ENCODE measurements at places on chromosomes 16 and 17.

DNA sequence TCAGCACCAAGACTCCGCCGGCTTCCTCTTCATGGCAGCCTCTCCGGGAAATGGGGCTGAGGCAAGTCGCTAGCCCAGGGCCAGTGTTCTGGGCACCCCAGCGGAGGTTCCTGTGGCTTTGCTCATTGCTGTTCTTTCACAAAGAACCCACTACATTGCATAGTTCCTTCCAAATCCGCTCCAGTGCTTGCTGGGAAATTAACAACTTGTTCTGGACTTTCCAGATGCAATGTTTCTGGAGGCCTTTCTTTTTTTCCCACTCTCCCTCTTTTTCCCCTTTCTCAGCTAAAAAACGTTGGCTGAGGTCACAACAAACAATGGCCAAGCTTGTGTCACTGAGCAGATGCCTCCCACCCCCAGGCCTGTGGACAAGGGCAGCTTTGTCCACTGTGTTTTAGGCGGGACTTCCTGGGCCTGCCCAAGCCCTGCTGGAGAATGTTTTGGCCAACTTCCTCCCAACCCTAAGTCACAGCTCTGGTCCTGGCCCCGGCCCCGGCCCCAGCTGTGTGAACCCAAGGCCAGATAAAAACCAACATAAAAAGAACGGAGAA, 131.5 kb upstream of the RCVRN start:
- no peak for DNase-seq

GRCh38 chr17:55577687-55578086, 66.4 kb upstream of the SMIM36 start:
- peak; percentile 37 for DNase-seq

DNA sequence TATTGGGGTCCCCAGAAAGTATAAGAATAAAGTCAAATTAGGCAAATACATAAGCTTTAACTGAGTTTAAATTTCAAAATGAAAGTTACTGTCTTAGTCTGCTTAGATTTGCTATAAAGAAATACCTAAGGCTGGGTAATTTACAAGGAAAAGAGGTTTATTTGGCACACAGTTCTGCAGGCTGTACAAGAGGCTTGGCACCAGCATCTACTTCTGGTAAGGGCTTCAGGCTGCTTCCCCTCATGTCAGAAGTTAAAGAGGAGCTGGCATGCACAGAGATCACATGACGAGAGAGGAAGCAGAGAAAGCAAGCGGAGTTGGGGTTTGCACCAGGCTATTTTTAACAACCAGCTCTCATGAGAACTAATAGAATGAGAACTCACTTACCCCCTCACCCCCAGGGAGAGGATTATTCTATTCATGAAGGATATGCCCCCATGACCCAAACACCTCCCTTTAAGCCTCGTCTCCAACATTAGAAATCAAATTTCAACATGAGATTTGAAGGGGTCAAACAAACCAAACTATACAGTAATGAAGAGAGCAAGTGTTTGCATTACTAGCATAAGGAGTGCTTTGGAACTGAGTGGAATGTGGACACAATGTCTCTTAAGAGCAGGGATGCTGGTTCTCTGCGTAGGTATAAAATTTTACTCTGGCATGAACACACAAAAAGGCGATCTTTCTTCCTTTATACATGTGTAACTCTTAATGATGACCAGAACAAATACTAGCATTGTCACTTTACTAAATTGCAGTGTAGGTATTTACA, 292.8 kb upstream of the PMFBP1 start:
- DNase-seq = no peak

DNA sequence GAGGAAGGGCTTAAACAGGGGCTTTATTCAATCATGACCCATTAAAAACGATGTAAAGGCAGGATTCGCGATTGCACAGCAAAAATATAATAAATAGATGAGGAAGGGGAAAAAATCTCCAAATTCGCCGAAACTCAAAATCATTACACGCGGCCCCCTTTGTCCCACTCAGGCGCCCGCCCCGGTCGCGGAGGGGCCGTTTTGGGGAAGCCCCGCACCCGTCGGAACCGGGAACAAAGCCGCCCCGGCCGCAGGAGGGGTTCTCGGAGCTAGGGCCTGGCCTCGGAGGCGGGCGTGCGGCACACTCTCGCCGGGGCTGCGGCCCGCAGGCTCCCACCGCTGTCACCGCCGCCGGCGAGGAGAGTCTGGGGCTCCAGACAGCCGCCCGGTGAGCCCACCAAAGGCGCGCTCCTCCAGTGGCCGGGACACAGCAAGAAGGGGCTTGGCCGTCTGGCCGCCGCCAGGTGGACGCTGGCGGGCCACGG, 521 bp downstream of the C16orf87 start:
- DNase-seq = peak; percentile 29

DNA sequence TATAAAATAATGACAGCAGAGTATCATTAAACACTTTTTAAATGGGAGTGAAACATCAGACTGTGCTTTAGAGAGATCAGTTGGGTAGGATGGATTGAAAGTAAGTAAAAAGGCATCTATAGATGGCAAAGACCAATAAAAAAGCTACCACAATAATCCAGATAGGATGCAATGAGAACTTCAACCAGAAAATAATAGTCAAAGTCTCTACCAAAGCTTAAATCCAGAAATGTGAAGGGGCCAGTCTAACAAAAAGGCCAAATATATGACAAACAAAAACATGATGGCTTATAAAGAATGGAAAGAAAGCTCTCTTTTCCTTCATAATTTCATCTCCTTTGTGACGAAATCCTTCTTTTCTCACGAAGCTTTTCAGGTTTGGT, 12.3 kb downstream of the KANSL1 start:
- DNase-seq = no peak

GRCh38 chr17:633133-633532, 81.5 kb downstream of the VPS53 start:
- no peak for DNase-seq

DNA sequence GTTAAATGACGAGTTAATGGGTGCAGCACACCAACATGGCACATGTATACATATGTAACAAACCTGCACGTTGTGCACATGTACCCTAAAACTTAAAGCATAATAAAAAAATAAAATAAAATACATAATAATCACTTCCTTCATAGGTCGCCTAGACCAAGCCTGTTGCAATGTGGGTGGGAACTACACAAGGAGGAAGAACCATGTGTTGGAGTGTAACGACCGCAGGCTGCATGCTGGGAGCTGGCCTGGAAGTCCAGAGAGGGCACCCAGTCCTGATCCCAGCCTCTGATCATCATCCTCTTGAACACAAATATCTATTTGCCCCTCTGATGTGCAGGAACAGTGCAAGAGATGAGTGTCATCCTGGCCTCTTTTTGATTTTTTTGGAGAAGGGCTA, 224.7 kb upstream of the ASIC2 start:
- no peak for DNase-seq

GRCh38 chr16:50924759-50925545, 183.1 kb downstream of the CYLD start:
- no peak for DNase-seq

- DNase-seq = no peak
Observed at GRCh38 chr17:13544765-13545164, 57.0 kb downstream of the HS3ST3A1 start.

- no peak for DNase-seq
Observed at GRCh38 chr17:19399750-19400450, 11.1 kb upstream of the RNF112 start.

DNA sequence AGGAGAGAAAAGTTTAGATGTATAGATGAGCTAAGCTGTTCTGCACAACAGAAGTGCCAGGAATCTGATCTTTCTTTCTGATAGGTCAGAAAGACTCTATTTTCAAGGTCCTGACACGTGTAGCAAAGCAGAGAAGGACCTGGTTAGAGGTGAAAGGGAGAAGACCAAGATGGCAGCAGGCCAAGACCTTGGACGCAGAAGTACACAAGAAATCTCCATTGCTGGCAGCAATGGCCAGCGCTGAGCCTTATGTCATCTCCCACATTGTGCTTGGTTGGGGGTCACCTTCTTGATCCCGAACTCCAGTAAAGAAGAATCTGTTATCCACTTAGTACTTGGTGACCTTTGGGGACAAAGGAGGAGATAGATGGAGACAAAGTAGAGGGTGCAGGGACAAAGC, 41.8 kb upstream of the AKAP1 start:
- no peak for DNase-seq

DNA sequence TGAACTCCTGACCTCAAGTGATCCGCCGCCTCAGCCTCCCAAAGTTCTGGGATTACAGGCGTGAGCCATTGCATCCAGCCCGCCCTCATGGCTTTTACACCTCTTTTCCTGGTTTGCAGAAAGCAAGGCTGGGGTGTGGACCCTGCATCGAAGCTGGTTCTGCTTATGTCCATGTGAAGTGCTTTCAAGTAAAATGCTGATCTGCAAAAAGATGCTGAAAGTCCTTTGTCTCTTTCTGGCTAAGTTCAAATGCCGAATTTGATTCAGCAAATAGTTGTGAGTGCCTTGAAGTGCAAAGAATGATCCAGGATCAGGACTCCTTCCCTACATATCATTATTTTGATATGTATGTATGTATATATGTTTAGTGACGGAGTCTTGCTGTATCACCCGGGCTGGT, 17.1 kb downstream of the NAA60 start:
- DNase-seq = no peak

GRCh38 chr17:47676510-47677165, 17.3 kb upstream of the TBKBP1 start:
- no peak for DNase-seq

GRCh38 chr17:2419486-2419885, 18.6 kb upstream of the MNT start:
- DNase-seq = no peak

GRCh38 chr17:66943484-66943883, 21.0 kb upstream of the CACNG4 start:
- DNase-seq = no peak

Data from CD4-positive, alpha-beta T cell treated with Interleukin-4 for 4 hours (primary cell).